ENCODE measurements at places on chromosomes 5 and 9.

DNA sequence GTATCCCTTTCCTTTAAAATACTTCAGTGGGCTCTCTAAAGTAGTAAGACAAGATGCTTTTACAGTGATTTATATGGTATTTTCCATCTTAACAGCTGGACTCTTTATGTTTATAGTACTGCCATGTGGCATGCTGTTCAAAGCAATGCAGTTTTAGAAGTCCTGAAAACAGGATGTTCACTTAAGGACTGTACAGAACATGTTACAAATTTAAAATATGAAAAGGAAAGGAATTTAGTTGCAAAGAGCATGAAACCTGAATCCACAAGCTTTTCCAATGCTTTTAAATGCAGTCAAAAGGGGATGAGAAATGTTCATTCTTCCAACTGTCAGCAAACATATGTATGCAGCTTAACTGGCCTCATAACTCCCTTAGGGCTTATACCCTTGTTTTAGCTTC, 580.2 kb downstream of the EFNA5 start:
- no peak for DNase-seq

DNA sequence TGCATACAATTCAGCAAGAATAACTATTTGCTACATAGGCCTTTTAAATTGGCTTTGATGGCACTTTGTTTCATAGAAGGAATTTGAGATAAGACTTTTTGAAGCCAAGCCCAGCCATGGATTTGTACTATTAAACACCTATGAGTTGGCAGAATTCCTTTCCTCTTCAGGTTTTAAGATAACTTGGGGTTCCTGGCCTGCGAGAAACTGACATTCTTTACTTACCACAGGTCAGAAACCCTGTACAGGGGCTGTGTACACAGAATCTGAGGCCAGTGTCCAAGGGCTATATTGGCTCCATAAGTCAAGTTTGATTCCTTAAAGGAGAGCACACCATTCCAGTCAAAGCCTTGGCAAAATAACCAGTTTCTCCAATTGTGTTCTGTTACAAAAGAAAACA, 10.8 kb upstream of the BTNL3 start:
- DNase-seq: no peak

GRCh38 chr5:120124961-120125360, 339.1 kb upstream of the PRR16 start:
- no peak for DNase-seq

GRCh38 chr9:87193151-87193550, 245.8 kb upstream of the GAS1 start:
- no peak for DNase-seq

DNA sequence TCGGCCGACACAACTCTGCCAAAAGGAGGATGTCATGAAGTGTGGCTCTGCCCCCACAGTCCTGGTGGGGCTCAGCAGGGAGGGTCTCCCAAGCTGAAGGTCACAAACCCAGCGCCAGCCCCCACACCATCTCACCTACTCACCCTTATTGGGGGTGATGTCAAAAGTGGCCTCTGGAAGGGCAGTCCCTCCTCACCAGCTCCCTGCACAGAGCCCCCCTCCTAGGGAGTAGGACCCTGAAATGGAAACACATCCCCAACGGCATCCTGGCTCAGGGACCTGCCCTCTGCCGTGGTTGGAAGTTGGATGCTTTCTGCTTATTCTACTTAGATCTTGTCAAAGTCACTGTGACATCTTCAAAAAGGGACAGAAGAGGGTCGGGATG, 89.5 kb downstream of the NSUN2 start:
- no peak for DNase-seq

- no peak for DNase-seq
Measured at GRCh38 chr5:143698574-143698973, 113.4 kb upstream of the HMHB1 start.
